ENCODE measurements at places on chromosomes 6 and 20. TPM values are rescaled to one million over a fixed set of nuclear protein-coding genes. Genes with fewer than 3 reads are reported as not detected.

The F13A1 gene
- polyA plus RNA-seq, result 15.4 TPM

The TTK gene
- polyA plus RNA-seq, result 23.1 TPM

The EHMT2 gene
- 88.6 TPM for polyA plus RNA-seq

DNA sequence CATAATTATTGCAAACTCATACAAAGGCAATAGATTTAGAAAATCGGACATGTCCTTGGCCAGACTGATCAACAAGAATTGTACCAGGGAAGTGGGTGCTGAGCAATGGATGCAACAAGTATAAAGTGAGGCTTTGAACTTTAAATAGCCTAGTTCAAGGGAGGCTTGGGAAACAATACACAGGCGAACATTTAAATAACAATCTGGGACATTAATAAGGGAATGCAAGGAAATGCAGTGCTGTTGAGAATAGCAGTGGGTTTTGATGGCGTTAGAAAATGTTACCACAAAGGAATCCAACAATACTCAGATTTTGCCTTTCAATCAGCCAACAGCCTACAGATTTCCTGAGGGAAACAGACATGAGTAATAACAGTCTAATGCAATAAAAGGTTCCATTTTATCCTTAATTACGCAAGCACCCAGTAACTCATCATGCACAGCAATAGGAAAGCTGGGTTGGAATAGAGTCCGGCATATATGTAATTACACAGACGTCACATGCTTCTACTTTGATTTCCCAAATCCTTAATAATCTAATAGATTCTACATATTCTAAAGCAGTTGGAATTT, 134.6 kb downstream of the PHACTR1 start:
- DNase-seq, result no peak

DNA sequence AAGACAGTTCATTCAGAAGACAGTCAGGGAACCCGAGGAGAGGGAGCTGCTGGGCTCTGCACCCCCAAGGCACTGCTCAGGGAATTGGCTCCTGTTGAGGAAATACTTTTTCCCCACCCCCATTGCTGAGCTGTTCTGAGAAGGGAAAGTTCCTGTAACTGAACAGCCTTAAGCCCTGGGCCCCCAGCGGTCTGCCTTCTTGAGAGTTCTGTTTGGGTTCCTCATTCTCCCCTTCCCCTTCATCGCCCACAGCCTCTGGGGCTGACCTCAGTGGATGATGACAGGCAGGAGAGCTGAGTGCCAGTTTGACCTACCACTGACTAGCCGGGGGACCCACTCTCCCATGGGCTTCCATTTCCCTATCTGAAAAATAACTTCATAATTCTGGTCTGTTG, 10.7 kb downstream of the HCK start:
- DNase-seq, result no peak

DNA sequence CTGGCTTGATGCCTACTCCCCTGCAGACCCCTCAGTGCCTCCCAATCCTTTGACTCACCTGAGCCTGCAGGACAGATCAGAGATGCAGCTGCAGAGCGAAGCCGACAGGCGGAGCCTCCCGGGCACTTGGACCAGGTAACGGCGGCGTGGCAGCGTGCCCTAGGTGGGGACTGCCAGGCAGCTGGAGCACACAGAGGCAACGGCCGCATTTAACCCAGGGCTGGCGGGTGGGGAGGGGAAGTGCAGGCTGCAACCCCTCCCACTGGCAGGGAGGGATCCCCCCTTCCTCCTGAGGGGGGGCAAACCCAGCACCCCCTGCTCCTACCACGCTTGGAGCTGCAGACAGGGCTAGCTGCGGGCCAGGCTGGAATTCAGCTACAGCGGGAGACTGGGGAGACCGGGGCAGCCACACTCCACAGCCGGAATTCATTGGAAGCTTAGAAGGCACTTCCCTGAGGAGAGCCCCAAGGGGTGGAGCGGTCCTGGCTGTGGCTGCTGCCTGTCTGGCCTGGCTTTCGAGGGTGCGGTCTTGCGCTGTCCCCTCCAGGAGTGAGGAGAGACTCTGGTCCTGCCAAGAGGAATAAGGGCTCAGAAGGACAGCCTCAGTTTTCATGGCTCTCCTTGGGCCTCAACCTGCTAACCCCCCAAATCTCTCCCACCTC, at the start of gene MATN4:
Gene MATN4, minus strand, starts transcription at position 183 of the 662 bp plus-strand sequence. CDS start 2,717 bp downstream, outside the sequence.
- DNase-seq, result no peak

- no peak for DNase-seq
Observed at GRCh38 chr6:34511915-34512737, 44.0 kb downstream of the SPDEF start.

- DNase-seq, result no peak
Observed at GRCh38 chr6:121971931-121972335, 427.5 kb upstream of the HSF2 start.

GRCh38 chr6:100447081-100447899, 17.4 kb downstream of the SIM1 start:
- DNase-seq, result no peak

Measured in right renal pelvis (tissue), 4 donors.